ENCODE measurements at places on chromosomes 6 and 20.

- no peak for DNase-seq
These were observed 67.5 kb downstream of the FARS2 start for GRCh38 chr6:5328800-5329199.

DNA sequence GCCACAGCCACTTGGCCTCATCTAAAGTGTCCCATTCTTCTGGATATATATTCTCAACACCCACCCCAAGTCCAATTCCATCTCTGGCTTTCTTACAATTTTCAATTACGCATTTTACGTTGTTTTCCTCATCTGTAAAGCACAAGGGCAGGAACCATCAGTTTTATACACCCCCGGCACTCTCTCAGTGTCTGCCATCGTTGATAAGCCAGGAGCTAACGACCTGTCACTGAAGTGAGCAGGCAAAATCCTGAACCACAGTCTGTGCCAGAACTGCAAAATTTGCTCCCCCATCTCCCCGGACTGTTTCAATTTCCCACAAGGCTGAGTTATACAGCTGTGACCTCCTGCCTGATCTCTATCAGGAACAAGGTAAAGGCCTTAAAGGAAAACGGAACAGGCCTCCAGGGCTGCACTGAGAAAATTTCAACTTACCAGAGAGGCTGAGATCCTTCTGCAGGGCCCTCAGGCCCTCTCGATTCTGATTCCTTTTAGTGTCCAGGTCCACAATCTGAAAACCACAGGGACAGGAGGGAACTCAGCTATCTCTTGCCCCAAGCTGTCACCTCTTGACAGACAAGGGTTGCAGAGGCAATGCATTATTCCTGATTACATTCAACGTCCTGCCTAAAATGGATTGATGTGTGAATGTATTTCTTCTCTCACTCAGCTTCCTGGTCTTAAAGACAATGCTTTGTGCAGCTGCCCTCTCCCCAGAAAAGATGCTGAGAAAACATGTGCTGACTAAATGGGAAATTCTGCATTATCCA is 1.8 kb downstream of the PDRG1 start:
- DNase-seq = no peak

DNA sequence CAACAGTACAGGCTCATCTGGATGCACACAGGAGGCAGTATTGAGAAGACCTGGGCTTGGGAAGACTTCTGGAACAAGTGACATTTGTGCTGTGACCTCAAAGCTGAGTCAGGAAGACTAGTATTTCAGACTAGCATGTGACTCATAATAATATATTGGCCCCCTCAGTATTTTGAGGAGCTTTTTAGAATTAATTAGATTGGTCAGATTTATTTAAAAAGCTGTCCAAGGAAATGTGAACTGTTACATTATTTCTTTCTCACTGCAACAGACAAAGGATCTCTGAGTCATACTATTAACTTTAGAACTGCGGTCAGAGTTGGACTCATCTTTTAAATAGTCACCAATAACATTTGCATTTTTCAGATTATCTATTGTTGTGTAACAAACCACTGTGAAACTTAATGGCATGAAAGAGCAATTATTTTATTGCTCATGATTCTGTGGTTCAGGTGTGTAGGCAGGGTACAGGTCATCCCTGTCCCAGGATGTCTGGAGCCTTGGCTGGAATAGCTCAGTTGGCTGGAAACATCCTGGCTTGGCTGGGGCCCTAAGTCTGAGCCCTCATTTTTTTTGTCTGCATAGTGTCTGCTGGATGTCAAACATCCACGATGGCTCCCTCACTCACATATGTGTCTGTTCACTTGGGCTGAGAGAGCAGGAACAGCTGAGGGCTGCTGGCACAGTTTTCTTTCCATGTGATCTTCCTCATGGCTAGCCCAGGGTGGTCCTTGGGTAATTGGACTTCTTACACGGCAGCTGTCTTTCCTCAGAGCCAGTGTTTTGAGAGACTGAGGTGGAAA is 46.9 kb downstream of the MAP3K4 start:
- DNase-seq = no peak

DNA sequence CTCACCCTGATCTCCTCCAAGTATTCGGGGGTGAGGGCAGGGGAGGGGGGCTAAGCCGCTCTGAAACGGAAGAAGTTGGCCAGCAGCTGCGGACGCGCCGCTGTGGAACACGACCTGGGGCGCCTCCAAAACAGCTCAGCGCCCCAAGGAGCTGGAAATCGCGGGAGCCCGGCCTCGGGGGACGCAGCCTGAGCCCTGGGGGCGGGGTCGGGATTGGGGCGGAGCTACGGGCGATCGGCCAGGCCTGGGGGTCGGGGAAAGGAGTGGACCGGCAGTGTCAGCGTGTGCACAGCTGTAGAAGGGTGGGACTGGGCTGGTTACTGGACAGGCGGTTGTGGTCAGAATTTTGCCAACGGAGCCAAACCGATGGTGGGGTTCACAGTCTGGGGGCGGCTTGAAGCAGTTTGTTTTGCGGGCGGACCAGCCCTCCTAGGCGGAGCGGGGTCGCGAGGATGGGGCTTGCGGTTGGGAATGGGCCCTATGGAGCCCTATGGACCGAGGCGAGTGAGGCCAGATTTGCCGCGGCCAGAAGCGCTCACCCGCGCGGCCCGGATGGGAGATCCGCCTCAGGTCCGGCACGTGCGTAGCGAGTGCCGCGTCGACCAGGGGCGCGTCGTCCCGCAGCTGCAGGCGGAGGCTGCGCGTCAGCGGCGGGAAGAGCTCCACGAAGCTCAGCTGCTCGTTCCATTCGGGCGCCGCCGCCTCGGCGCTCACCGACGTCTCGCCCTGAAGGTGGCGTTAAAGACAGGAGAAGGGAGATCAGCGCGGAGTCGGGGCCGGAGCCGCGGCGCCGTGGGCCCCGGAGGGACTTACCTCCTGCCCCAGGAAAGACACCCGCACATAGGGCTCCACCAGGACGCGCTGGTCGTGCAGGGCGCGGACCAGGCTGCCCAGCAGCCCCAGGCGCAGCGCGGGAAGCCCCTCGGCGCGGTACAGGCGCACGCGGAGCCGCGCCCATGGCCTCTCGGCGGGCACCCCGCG is 14.3 kb upstream of the SPAG4 start:
- peak; percentile 40 for DNase-seq

DNA sequence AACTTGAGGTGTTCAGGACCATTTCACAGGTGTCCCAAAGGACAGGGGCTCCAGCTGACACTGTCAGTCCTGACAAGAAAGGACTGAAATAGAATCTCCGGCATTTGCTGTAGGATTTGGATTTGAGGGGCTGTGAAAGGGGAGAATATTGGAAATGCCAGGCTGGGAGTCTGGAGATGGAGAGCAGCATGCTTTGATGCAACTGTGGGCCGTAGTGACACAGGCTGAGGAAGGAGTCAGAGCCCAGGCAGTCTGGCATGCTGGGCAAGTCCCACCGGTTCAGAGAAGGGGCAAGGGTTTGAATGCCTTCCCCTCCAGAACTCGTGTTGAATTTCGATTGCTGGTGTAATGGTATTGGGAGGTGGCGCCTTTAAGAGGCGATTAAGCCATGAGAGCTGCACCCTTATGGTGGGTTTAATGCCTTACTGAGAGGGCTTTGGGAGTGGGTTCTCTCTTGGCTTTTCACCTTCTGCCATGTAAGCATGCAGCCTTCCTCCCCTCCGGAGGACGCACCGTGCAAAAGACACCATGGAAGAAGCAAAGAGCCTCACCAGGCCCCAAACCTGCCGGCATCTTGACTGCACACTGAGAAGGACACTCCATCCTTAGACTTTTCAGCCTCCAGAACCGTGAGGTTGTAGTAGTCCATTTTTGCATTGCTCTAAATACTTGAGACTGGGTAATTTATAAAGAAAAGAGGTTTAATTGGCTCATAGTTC is 9.4 kb upstream of the PYGB start:
- DNase-seq = no peak

DNA sequence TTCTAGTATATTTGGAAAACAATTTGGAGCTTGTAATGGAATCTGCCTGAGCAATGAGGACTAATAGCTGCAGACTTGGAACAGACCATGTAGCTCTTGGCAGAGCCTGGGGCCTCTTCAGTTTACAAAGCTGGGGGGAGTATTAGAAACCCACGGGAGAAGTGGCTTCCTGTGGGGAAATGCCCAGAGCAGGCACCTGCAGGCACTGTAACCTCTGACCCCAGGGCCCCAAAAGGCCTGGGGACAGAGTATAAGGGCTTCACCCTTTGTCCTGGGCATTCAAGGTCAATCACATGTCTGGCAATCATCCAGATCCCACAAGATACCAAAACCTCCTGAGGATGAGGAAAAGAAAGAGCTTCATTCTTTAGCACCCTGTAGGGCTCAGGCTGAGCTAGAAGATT is 19.4 kb downstream of the PKIG start:
- DNase-seq = no peak

- DNase-seq = peak; percentile 44
These were observed 496 bp downstream of the GRM4 start for GRCh38 chr6:34145161-34146020.

- DNase-seq = no peak
These were observed 19.3 kb downstream of the CYP24A1 start for GRCh38 chr20:54154439-54154838.

GRCh38 chr6:47256361-47256760 is 53.3 kb downstream of the TNFRSF21 start:
- no peak for DNase-seq

- DNase-seq = no peak
These were observed 154.9 kb upstream of the BMP2 start for GRCh38 chr20:6612606-6612923.

GRCh38 chr20:49490689-49491088 is 8.2 kb upstream of the KCNB1 start:
- DNase-seq = no peak

DNA sequence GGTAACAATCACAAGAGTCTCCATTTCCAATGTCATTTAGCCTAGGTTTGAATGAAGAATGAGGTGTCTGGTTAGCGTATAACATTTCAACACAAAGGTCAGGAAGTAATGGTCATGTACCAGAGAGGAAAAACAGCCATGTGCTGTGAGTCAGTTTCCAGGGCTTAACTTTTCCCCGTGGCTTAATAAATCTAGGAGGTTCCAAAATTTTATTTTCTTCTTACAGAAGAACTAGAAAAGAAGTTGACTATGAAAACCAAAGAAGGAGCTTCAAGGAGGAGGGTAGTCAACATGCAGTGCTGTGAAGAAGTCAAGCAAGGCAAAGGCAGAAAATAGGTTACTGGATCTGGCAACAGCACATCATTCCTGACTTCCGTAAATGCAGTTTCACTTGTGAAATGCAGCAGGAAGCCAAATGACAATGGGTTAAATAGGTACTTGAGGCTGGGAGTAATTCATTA is 8.4 kb upstream of the GABRR2 start:
- DNase-seq = no peak

GRCh38 chr6:97524811-97525210 is 241.8 kb upstream of the MMS22L start:
- no peak for DNase-seq

GRCh38 chr6:121430514-121431460 is 4.7 kb upstream of the GJA1 start:
- no peak for DNase-seq

DNA sequence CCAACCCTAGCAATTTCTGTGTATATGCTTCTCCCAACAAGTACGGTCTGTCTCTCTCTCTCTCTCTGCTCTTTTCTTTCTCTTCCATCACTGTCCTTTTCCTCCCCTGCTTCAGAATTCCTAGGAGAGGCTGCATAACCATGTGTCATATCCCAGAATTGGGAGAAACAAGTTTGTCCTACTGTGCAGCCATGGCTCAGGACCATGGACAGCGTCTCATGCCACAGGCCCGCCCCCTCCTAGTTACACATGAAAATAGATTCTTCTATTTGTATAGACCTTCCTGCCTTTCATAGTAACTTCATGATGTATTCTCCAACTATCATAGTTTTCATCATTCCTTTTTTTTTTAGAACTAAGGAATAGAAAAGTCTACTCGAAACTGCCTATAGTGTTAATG is 98.0 kb downstream of the FNDC1 start:
- DNase-seq = no peak

DNA sequence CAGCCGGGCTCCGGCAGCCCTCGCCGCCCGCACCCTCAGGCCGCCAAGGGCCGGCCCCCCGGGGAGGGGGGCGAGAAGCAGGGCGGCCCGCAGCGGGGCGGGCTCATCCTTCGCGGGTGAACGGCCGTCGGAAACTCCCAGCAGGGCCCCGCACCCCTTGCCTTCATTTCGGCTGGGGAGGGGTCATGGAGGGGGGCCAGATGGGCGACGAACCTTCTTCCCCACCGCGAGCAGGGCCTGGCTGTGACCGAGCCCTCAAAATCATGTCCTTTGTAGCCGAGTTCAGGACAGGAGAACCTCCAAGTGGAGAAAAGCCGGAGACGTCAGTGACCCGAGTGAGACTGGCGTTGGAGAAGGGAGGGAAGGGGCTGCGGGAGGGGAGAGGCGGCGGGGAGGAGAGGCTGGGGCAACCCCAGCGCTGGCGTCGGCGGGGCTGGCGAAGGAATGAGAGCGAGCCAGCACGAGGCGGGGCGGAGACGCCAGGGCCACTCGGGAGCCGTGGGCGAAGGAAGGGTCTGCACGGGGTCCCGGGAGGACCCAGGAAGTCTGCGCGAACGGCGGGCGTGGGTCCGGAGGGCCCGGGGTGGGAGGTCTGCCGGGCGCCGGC is 571 bp upstream of the FOXC1 start:
- DNase-seq = no peak

GRCh38 chr20:582204-582603 is 27.9 kb downstream of the TCF15 start:
- no peak for DNase-seq

- DNase-seq = no peak
These were observed 60.6 kb downstream of the ANKS1A start for GRCh38 chr6:34949636-34950035.

Measured in stimulated activated CD8-positive, alpha-beta memory T cell treated with anti-CD3 and anti-CD28 coated beads, Interleukin-4, amount 100 ng/mL, for 4 hours (primary cell).